EH (cell line): ENCODE measurements at places on chromosomes 11 and 22.

- DNase-seq, result no peak
These were observed 105.6 kb upstream of the ALDH3B2 start for GRCh38 chr11:67780056-67780455.

- no peak for DNase-seq
These were observed 9.7 kb upstream of the OR52J3 start for GRCh38 chr11:5036669-5037068.

DNA sequence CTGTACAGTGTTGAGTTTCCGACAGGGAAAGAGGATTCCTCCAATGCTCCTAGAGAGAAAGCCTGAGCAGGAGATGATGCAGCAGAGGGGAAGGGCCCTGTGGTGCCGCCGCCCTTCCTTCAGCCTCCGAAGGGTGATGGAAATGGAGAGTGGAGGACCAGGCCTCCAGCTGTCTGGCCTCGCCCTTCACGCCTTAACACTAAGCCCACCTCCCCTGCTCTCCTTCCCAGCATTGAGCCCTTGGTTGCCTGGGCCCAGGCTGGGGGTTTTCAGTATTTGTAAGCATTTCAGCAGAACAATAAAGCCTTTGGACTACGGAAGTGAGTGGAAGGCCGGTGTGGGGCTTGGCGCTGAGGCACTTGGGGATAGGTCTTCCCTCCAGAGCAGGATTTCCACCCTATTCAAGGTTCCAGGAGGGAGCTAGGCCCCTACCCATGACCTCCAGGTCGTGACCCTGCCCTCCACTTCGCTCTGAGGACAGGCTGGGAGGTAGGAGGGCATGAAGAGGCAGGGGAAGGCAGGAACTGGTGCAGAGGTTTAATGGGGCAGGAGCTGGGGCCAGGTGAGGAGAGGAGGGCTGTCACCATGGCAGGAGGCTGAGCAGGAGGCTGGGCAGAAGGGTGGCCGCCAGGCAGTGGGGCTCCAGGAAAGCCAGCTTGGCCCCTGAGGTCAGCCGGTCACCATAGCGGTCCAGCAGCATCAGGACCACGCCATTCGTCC, 21.6 kb downstream of the TREH start:
- DNase-seq, result no peak

DNA sequence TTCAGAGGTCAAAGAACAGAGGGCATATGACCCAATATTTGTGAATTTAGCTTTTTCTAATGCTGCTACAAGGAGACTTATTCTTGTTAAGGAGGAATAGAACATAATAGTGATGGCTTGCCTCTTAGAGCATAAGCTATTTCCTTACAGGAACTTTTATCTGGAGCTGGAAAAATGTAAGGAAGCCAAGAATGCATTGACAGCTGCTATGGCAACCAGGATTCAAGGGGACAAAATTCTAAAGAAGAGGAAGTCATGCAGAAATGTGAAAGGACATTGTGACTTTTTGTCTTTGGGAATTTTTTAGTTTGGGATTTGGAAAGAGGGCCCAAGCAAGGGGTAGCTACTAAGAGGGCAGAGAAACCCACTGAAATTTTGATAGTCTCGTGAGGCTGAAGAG, 51.1 kb downstream of the EHF start:
- DNase-seq, result no peak

- DNase-seq, result peak; percentile 65
These were observed 5.8 kb downstream of the GRIK4 start for GRCh38 chr11:120517390-120517761.

DNA sequence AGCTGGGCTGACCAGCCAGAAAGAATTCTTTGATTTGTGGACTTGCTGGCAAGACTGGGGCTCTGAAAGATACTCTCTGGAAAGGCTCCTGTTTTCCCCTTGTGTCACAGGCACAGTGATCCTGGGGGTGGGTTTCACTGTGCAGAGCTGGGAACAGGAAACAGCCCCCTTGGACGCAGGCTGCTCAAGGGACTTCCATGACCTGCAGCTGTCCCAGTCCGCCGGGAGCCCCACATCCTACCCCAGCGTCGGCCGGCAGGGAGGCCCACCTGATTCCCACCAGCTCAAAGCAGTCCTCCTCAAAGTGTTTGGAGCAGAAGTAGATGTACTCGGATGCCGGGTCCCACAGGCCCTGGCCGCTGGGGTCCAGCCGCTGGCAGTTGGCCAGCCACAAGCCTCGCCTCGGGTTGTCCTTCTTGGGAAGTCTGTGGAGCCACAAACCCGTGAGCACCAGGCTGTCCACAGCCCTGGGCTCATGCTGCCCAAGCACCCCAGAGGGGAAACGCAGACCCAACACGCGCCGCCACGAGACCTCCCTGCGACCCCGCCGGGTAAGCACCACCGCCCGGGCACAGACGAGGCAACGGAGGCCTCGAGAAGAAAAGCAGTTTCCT, 824 bp downstream of the THAP7 start:
- peak; percentile 23 for DNase-seq

DNA sequence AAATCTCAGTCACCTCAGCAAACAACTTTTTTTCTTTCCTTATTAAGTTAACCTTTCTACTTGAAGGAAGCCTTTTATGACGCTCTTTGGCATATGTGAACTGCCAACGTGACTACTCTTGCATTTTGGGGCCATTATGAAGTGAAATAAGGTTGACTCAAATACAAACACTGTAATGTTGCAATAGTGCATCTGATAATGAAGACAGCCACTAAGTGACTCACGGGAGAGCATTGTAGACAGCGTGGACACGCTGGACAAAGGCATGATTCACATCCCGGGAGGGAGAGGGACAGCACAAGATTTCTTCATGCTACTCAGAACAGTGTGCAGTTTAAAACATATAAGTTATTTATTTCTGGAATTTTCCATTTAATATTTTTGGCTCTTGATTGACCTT, 560.8 kb downstream of the ETS1 start:
- DNase-seq, result peak; percentile 99

DNA sequence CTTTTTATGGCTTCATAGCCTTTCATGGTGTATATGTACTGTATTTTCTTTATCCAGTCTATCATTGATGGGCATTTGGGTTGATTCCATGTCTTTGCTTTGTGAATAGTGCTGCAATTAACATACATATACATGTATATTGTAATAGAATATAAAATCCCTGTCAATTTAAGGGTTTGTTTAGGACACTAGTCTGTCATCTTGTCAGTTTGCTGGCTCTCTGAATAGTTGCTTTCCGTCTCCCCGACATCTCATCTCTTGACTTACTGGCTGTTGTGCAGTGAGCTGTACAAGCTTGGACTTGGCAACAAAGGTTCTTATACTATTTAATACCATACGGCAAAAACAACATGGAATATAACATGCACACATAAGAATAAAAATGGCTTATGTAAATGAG, 1487.5 kb downstream of the LRRC4C start:
- DNase-seq, result no peak

DNA sequence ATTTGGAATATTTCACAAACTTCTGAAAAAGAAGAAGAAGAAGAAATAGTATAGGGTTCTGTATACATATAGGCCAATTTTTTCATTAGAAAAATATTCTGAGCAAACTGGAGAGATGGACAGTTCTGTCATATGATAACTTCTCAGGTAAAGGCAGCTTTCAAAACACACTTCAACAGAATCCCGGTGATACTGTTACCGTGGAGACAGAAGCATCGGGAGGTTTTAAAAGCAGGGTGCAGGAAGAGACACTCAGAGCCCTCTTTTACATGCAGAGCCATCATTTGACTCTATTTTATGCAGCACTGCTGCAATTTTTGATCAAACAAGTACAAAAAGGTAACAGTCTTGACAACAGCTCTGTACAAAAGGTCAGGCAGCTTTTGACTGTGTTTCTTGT, 1785.4 kb downstream of the LRRC4C start:
- DNase-seq, result no peak

- peak; percentile 30 for DNase-seq
These were observed 99.1 kb upstream of the MTNR1B start for GRCh38 chr11:92870196-92870832.

GRCh38 chr11:47348859-47349258, 3.6 kb downstream of the MYBPC3 start:
- peak; percentile 35 for DNase-seq

DNA sequence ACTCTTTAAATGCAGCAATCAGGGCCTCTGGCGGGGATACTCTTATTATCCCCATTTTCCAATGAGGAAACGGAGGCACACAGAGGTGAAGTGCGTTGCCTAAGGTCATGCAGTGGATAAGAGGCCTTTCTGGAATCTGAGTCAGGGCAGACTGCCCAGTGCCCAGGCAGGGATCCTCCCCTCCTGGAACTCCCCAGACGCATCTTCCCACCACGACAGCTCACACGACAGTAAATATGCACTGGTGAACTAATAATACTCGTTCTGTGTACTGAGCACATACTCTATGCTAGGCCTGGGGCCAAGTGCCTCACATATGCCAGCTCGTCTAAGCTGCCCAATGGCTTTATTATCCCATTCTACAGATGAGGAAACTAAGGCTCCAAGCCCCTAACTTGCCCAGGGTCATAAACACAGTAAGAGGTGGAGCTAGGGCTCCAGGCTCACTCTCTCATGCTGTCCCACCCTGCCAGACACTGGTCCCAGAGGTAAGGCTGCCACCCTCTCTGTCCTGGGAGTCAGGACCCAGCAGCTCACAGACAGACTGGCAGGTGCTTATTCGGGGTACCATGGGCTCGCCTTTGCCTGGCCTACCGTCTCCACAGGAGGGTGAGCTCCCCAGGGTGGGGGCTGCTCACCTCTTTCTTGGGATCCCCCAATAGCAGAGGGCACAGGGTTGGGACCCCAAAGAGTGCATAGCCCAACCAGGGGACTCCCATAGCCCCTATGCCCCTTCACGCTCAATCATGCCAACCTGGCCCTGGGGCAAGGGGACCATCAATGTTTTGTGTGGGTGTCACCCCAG, 2.3 kb downstream of the IL2RB start:
- no peak for DNase-seq

- no peak for DNase-seq
These were observed 103.8 kb downstream of the KCNQ1 start for GRCh38 chr11:2548596-2548995.

GRCh38 chr11:13316528-13316961, 39.0 kb downstream of the BMAL1 start:
- DNase-seq, result peak; percentile 75

- peak; percentile 40 for DNase-seq
These were observed 25.8 kb downstream of the KCNC1 start for GRCh38 chr11:17760102-17761029.

GRCh38 chr22:21937041-21937820, 15.4 kb downstream of the PPM1F start:
- DNase-seq, result peak; percentile 23

- DNase-seq, result no peak
These were observed 13.0 kb upstream of the CLTCL1 start for GRCh38 chr22:19304547-19304946.

- no peak for DNase-seq
These were observed 4.5 kb downstream of the OR10G7 start for GRCh38 chr11:124036666-124037065.

GRCh38 chr11:118033443-118033842, 43.4 kb upstream of the TMPRSS4 start:
- no peak for DNase-seq

GRCh38 chr11:94017446-94017845, 3.7 kb upstream of the HEPHL1 start:
- no peak for DNase-seq

- DNase-seq, result peak; percentile 77
These were observed 86.1 kb downstream of the GRM5 start for GRCh38 chr11:88979641-88980040.

- no peak for DNase-seq
These were observed 27.6 kb downstream of the PLEKHA7 start for GRCh38 chr11:16986434-16987204.

GRCh38 chr11:43021466-43021865, 290.3 kb upstream of the API5 start:
- DNase-seq, result no peak

GRCh38 chr22:30777587-30777986, 82.9 kb downstream of the OSBP2 start:
- DNase-seq, result no peak

- DNase-seq, result no peak
These were observed 334.5 kb downstream of the CTTN start for GRCh38 chr11:70732881-70733196.

GRCh38 chr22:22060200-22061084, 77.9 kb upstream of the TOP3B start:
- peak; percentile 28 for DNase-seq

DNA sequence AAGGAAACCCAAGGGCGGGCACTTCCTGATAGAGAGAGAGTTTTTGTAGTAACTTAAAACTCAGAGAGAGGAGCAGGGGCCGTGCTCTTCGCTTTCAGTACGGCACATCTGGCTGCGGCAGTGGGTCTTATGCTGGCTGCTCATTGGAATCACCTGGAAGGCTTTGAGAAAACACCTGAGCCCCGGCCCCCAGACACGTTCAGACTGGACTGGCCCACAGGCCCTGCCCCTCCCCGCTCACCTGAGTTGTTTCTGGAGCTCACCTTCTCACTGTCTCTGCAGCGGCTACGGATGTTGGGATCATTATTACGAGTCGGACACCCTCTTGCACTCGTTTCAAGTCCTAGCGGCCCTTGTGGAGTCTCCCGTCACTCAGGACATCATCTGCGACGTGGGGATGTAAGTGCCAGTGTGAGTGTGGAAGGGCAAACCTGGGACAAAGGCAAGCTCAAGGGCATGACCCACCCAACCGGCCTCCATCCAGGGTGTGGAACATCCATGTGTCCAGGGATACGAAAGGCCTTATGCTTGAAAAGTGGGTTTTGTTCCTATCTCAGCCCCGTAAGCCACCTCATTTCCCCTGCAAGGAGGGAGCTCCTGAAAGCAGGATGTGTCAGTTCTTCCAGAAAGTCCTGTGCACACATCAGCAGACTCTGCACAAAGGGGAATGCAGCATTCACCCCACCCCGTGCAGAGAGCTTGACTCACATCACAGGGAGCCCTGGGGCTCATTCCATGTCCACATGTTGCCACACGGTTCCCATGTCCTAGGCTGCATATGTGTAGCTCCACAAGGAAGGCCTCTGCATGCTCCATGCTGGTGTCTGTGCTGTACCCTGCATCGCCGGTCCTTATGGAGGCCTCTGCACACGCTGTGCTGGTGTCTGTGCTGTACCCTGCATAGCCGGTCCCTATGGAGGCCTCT, 5.4 kb downstream of the NADSYN1 start:
- DNase-seq, result peak; percentile 24
